ENCODE measurements at places on chromosomes 16 and 17.

- no peak for DNase-seq
These were observed 99.5 kb upstream of the KCNJ18 start for GRCh38 chr17:21592774-21593173.

DNA sequence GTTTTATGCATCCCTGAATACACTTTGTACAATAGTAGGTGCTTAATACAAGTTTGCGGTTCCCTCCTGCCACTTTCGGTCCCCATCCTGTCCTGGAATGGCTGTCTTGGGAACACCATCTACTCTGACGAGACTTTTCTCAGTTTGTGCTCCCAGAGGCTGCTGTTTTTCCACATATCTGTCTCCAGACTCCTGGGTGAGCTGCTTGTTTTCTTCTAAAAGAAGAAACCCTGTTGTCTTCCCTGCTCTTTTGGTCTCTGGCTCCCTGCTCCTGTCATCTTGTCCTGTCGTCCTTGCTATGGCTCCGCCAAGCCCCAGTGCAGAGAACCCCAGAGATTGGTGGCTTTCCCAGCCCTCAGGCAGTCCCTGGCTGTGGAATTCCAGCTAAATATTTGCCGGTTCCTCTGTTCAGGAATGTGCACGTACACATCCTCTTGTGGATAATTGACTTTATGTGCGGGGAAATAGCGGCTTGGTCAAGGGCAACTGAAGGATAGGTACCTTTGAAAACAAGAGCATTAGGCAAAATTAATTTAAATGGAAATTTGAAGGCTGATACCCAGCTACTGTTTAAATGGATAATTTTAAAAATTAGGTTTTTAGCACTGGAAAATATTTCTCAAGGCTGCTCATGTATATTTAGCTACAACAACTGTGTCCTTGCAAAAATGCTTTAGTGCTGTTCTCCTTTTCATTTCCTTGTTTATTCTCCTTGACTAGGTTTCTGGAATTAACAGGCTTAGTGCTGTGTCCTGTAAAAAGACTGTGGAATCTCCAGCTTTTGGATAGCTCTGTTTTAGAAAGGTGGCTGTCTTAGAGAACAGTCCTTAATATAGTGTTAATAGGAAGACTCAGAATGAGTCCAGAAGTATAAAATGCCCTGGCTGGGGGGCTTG is 50.2 kb upstream of the SLC12A3 start:
- DNase-seq, result no peak

DNA sequence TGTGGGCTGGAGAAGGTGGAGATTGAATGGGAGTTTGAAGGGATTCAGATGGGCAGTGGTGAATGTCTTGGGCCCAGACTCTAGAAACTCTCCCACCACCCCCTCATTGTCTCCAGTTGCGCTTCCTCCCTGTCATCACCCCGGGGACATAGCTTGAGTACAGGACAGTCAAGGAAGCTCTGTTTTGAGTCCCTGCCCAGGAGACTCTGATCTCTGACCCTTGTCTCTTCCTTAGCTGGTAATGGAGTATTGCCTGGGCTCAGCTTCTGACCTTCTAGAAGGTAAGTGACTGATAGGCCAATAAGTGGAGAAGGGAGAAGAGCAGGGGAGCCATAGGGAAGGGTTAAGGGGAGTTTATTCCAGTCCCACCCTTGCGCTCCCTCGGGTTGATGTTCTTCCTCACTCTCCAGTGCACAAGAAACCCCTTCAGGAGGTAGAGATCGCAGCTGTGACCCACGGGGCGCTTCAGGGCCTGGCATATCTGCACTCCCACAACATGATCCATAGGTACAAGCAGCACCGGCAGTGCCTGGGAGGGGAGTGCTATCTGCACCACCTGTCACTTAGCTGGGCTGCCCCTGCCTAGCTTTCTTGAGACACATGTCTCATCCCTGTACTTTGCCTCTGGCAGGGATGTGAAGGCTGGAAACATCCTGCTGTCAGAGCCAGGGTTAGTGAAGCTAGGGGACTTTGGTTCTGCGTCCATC is 5.0 kb downstream of the TAOK2 start:
- DNase-seq, result no peak

DNA sequence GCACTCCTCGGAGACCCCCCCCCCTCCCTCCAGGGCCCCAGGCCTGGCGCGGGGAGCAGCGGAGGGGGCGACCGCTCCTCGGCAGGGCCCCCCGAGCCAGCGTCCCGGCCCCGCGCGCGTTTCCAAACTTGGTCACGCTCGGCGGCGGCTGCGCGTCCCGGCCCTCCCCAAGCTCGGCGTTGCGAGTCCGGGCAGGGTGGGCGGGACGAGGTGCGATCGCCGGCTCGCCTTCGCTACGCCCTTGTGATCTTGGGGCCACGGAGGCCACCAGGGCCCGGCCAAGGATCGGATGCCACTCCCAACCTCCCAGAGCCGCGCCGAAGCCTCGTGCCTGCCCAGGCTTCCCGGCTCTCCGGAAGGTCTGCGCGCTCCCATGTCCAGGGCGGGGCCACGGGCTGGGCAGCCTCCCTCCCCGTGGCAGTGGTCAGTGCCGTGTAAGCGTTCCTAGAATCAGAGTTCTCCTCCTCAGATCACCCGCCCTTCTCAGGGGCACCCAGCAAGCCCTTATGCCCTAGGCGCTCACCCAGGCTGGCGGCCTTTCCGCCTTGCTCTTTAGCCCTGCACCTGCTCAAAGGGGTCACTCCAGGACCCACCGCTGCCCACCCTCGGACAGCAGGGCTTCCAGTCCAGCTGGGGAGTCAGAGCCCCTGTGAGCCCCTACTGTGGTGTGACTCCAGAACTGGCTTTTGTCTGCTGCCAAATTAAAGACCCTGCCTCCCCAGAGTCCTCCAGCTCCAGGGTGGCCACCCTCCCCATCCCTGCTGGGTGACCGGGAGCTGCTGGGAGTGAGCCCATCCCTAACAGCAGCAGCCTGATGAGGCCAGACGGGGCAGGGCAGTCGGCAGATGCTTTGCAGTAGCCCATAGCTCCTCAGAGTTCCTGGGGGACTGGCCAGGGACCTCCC is 12.2 kb upstream of the MRPS23 start:
- DNase-seq, result no peak

GRCh38 chr16:50428116-50428515 is 59.3 kb upstream of the BRD7 start:
- no peak for DNase-seq

- no peak for DNase-seq
These were observed 4.5 kb downstream of the MIF4GD start for GRCh38 chr17:75266316-75267152.

DNA sequence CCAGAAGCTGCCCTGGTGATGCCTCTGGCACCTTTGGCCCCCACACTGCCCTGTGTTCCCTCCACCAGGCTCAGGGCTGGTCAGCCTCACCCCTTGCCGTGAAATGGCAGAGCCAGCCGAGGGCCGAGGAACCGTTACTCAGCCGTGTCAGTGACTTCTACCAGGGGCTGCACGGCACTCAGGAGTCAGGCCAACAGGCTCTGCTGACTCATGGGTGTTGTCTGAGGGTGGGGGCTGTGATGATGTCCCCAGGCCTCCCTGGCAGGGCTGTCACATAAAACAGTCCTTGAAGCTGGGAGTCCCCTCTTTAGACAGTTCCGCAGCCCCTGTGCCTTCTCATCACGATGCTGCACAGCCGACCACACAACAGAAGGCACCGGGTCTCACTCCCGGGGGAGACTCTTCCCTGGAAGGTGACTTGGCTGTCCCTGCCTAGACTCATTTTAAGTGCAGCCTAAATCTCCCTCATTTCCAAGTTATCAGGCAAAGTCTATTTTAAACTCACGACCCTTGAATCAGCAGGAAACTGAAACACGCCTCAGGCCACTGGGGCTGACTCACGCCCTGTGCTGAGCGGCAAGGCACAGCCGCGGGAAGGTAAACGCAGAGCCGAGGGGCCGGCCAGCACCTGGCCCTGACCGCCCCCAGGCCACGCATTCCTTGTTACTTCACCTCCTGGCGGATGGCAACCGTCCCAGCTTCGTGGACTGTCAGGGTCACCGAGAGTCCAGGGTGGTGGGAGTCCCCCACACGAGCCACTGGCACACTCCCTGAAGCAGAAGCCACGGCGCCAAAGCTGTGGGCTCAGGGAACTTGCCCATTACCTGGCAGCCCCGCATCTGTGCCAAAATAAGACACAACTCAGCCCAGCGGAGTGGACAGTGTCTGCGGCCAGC is 102.6 kb downstream of the ZNF778 start:
- peak; percentile 57 for DNase-seq

- no peak for DNase-seq
These were observed 75.8 kb downstream of the MRC2 start for GRCh38 chr17:62703261-62703775.

GRCh38 chr17:66494023-66494803 is 191.8 kb downstream of the PRKCA start:
- no peak for DNase-seq

DNA sequence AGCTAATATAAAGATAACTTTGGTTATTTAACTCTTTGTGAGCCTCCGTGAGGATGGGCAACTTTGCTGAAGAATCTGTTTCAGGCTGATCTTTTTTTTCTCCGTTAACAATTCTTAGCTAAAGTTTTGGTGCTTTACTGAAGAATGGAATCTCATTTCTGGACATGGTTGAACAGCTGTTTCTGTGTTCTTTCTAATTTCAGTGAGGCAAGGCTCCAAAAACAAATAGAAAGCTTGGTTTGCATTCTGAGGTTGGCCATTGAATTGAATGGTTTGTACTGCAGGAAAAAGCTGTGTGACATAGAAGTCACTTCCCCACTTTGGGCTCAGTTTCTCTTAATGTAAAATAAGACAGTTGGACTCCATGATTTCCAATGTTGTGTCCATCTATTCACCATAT is 22.3 kb upstream of the HLF start:
- DNase-seq, result no peak

GRCh38 chr17:32494621-32495358 is 8.0 kb downstream of the CDK5R1 start:
- DNase-seq, result no peak

DNA sequence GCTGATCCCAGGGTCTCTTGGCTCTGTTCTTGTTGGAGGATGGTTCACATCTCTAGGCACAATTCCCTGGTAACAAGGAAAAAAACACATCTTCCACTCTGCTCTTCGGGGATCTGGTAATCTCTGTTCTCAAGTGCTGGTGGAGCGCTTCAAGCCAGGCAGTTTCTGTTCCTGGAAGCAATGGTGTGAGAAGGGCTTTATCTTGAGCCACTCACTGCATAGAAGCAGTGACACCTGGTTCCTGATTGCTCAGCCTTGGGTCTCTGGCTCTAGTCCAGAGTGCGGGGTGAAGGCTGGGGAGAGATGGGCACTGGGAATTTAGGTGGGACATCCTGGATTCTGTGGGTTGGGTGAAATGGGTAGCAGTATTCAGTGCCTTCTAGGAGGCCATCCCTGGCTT is 14.1 kb downstream of the AKAP1 start:
- no peak for DNase-seq

DNA sequence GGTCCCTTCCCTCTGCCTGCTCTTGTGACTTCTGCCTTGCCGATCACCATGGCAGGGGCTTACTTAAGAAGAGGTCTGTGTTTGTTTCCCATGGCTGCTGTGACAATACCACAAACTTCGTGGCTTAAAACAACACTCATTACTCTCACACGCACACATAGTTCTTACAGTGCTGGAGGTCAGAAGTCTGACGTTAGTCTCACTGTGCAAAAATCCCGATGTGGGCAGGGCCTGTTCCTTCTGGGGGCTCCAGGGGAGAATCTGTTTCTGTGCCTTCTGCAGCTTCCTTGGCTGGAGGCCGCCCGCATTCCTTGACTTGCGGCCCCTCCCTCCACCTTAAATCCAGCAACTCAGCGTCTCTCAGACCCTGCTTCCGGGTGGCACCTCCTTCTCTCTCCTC is 249.2 kb upstream of the GSE1 start:
- DNase-seq, result no peak

GRCh38 chr17:45709728-45710288 is 74.3 kb upstream of the CRHR1 start:
- DNase-seq, result no peak

GRCh38 chr17:72710202-72710601 is 382.3 kb downstream of the SLC39A11 start:
- DNase-seq, result no peak

GRCh38 chr16:88344411-88345030 is 38.2 kb upstream of the ZNF469 start:
- no peak for DNase-seq

DNA sequence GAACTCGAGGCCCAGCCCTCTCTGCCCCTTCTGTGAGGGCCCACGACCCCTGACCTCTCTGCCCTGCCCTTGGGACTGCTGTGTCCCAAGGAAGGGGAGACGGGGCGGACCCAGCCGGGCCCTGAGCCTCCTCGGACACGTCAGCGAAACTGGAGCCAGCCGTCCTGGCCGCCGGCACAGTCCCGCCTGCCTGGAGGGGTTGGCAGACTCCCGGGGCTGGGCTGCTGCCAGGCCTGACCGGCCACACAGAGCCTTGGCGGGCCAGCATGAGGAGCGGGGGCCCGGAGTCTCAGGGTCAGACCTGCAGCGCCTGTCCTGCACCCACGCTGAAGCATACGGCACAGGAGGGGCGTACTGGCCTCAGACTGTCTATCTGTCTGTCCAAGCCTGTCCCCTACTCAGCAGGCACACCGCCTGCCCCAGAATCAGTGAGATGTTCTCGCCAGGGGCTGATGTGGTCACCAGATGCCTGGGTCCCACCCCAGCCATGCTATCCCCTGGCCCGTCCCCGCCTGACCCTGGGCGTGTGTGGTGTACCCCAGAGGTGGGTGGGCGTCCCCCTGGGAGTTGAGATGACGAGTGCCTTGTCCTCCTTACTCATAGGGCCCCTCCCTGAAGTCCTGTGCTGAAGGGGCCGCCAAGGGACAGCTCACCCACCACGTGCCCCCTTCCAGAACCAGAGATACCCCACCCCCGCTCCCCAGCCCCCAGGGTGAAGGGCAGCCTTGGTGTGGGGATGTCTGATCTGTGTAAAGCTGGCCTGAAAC is 4.7 kb downstream of the VASN start:
- no peak for DNase-seq

DNA sequence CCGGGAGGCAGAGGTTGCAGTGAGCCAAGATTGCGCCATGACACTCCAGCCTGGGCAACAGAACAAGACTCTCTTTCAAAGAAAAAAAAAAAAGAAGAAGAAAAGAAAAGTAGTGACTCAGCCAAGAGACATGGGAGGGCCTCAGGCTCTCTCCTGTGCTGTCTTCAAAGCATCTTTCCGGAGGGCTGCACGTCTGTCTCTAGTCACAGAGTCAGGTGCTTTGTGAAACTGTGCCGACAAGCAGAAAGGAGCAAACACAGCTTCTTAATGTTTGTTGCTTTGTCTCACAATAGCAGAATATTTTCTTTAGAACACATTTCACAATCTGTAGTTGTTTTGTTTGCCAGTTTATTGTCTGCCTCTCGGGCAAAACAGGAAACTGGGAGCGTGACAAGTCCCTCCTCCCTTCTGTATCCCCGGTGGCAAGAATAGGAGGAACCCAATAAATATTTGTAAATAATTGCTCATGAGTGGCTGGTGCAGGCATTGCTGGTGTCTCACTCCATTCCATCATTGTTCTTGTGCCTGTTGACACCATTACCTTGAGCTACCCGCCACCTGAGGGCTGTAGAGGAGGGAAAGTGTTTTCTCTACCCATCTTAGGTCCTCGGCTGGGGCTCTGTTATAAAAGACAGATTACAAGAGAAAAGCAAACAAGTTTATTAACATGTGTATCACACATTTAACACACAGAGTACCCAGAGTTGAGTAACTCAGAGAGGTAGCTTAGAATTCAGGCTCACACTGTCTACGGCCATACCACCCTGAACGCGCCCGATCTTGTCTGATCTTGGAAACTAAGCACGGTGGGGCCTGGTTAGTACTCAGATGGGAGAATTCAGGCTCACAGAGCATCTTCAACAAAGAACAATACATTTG is 5.5 kb downstream of the GAST start:
- no peak for DNase-seq

Measured in activated naive CD8-positive, alpha-beta T cell treated with anti-CD3 and anti-CD28 coated beads for 36 hours (primary cell).